ENCODE measurements at places on chromosomes 6 and 20. TPM values are rescaled to one million over a fixed set of nuclear protein-coding genes. Genes with fewer than 3 reads are reported as not detected.
A peak's percentile ranks its signal among the peaks of the same experiment; 100 is the strongest.

GRCh38 chr6:57222743-57223077, 603 bp upstream of the RAB23 start:
- peak overlapping the region; percentile 64 for H3K27ac ChIP-seq
- no peaks in the 10 kb centered on the region for H3K4me1 ChIP-seq
- H3K36me3 ChIP-seq, result no peaks in the 10 kb centered on the region
- H3K27me3 ChIP-seq, result peaks cover 5% of the 10 kb centered on the region
- peak overlapping the region; percentile 91 for H3K4me3 ChIP-seq
- no peak for DNase-seq

DNA sequence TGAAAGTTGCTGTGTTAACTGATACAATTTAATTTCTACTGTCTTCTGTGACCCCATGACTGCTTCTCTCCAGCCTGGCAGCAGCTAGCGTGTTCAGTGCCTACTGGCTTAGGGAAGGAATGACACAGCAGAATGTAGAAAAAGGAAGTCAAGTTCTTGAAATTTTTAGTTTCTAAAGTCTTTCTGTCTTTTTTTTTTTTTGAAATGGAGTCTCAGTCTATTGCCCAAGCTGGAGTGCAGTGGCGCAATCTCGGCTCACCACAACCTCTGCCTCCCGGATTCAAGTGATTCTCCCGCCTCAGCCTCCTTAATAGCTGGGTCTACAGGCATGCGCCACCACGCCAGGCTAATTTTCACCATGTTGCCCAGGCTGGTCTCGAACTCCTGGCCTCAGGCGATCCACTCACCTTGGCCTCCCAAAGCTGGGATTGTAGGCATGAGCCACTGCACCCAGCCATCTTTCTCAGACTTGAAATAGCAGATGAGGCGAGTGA, 39.3 kb downstream of the PCNA start:
- H3K4me3 ChIP-seq, result no peak overlapping the region
- H3K4me1 ChIP-seq, result peaks cover 25% of the 10 kb centered on the region
- no peak overlapping the region for H3K27ac ChIP-seq

The HLA-DPB1 gene
- 178 TPM for polyA plus RNA-seq

DNA sequence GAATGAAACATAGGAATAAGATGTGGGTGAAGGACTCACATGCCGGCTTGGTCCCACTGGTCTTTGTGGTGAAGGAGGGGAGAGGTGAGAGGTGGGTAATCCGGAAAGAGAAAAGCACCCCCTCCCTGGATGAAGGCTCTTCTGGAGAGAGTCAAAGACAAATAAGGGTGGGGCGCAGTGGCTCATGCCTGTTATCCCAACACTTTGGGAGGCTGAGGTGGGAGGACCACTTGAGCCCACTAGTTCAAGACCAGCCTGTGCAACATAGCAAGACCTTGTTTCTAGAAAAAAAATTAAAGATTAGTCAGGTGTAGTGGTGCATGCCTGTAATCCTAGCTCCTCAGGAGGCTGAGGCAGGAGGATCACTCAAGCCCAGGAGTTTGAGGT, 3.1 kb downstream of the LTB start:
- H3K27me3 ChIP-seq, result no peaks in the 10 kb centered on the region
- no peak overlapping the region for H3K27ac ChIP-seq
- H3K4me3 ChIP-seq, result no peak overlapping the region
- DNase-seq, result no peak

DNA sequence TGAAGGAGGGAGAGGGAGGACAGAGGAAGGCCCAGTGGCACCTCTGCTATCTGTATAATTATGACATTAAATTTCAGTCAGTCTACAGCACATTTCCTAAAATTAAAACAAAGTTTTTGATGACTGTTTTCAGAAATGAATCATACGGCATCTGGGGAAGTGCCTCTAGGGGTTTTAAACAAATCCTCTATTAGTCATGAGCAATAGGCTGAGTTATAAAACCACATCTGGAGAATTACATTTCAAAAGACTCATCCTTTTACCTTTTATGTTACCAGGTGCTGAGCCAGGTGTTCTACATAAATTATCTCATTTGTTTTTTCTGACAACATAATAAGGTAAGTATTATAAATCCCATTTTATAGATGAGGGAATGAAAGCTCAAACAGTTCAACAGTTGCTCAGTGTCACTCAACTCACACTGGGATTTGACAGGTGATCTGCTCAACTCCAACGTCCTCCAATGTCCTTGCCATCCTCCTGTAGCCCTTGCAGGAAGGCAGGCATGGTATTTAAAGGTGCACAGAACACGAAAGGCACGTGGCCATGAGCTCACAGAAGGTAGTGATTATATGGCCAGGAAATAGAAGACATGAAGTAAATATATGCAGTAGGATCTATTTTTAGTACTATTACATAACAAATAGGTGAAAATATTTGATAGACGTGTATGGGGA, 184.2 kb upstream of the MAN1A1 start:
- no peak overlapping the region for H3K27ac ChIP-seq
- DNase-seq, result no peak
- no peaks in the 10 kb centered on the region for H3K4me1 ChIP-seq

All from CD8-positive, alpha-beta memory T cell (primary cell).